ENCODE measurements at places on chromosomes 7 and 10. TPM values are rescaled to one million over a fixed set of nuclear protein-coding genes. Genes with fewer than 3 reads are reported as not detected.

MEST gene
- 1.8 TPM for total RNA-seq

GRCh38 chr10:35409094-35409582, 72.8 kb downstream of the CCNY start:
- H3K4me3 ChIP-seq: no peak overlapping the region
- H3K4me1 ChIP-seq: peaks cover 41% of the 10 kb centered on the region
- H3K27me3 ChIP-seq: no peaks in the 10 kb centered on the region
- H3K27ac ChIP-seq: no peak overlapping the region

GRCh38 chr7:21108182-21108581, 319.7 kb upstream of the SP4 start:
- no peaks in the 10 kb centered on the region for H3K27me3 ChIP-seq
- H3K4me3 ChIP-seq: no peak overlapping the region
- H3K4me1 ChIP-seq: no peaks in the 10 kb centered on the region
- no peaks in the 10 kb centered on the region for H3K36me3 ChIP-seq
- DNase-seq: no peak
- no peak overlapping the region for H3K27ac ChIP-seq

- H3K36me3 ChIP-seq: no peaks in the 10 kb centered on the region
- DNase-seq: no peak
- no peaks in the 10 kb centered on the region for H3K27me3 ChIP-seq
- H3K4me1 ChIP-seq: no peaks in the 10 kb centered on the region
- no peak overlapping the region for H3K27ac ChIP-seq
These were observed 126.3 kb upstream of the STARD3NL start for GRCh38 chr7:38051786-38052185.
